ENCODE measurements at places on chromosomes 6 and 20.

DNA sequence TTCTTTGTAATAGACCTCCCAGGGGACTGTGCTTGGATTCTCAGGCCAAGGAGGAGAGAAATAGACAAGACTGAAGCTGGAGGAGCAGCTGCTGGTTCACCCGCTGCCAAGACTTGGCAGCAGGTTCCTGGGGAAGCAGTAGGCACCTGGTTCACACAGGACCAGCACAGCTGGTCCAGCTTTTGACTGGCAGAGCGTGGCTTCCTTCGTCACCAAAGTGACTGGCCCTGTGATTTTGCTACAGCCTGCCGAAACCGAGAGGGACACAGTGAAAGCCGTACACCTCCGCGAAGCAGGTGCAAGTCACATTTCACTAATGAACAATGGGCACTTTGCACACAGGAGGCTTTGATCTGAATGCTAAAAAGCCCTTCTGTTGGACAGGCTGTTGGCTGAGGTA lies 199.0 kb downstream of the RNF144B start:
- no peak for DNase-seq

DNA sequence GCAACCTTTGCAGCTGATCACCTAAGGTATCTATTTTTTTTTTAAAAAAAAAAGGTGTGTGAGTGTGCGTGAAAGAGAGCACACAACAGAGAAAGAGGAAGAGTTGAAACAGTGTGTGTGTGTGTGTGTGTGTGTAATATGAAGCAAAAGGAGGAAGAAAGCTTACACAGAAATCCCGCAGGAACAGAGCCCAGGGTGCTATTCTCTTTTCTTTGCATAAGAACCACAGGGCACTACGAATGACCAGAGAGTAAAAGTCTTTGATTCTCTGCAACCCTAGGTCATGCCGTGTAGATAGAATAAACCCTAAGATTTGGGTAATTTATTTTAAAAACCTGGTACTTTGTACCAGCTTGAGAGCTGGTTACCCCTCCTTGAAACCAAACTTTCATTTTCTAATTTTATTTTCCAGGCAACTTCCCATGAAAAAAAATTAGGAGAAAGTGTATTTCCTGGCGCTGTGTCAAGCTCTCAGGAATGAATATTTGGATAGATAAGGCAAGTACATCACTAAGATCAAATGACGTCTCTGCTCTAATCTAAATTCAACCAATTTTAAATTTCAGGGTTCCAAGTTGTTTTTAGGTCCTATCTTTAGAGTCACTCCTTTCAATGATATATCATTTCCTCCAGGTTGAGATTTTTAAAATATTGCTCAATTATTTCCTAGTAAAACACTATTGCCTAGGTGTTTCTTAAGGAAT lies 47.9 kb upstream of the ID4 start:
- DNase-seq, result no peak

DNA sequence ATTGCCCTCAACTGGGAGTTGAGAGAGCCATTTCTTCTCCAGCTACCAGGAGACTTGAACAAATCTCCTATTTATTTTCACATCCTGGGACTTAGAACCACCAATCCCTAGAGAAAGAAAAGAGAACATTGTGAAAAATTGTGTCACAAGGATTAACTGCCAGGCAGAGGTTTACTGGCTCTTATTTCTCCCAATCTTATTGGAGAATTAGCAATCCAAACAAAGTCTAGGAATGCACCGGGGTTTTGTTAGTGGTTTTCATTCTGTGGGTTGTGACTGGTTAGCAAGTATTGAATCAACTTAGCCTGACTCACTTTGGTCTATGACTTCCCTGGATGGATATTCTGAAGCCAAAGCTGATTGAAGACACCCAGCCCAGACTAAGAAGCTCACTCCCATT lies 21.2 kb upstream of the ENPP5 start:
- DNase-seq, result no peak

DNA sequence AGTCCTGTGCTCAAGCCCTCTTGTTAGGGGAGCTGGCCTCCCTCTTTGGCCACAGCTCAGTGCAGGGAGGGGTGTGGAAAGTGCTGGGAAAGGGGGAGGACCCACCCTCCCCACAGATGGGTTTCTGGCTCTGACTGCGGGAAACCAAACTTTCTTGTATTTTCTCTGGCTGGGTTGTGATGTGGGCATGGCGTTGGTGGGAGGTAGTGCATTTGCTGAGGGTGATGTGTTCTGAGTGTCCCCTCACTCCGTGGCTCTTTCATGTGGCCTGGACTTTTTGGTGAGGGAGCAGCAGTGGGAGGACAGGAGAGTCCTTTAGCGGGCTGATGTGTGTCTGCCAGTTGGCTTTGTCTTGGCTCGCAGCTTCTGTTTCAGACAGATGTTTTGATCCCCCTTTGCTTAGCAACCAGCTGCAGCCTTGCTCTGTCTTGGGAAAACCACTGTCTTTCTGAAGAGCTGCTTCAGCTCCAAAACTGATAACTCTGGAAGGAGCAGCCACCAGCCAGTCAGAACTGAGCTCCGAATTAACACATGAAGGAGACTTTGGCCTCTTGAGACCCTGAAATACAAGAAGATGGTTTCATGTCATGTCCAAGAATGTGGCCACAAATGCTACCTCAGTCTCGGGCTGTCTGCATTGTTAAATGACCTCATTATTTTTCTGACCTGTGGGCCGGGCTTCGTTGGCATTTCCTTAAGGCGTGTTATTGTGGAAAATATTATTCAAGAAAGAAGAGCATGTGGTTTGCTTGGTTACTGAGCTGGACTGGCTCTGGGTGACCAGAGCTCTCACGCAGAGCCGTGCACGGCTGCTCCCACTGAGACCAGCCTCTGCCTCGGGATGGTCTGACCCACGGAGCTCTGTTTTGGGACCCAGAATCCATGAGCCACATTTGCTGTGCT lies 21.5 kb downstream of the SYNJ2 start:
- no peak for DNase-seq

- no peak for DNase-seq
Measured at GRCh38 chr20:59404749-59405148, 104.3 kb downstream of the EDN3 start.

DNA sequence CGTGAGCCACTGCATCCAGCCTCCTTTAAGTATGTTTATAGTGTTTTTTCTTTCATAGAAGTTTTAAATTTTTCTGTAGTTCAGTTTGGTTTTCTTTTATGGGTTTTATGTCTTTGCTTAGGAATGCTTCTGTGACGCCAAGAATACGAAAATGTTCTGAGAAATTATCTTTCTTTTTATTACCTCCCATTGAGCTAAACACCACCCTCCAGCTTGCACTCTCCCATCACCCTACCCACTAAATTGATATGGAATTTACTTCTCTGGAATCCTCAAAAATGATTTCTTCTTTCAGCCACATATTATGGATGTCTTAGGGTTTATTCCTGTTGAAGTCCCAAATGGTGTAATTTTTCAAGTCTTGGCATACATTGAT lies 38.1 kb downstream of the JARID2 start:
- no peak for DNase-seq

DNA sequence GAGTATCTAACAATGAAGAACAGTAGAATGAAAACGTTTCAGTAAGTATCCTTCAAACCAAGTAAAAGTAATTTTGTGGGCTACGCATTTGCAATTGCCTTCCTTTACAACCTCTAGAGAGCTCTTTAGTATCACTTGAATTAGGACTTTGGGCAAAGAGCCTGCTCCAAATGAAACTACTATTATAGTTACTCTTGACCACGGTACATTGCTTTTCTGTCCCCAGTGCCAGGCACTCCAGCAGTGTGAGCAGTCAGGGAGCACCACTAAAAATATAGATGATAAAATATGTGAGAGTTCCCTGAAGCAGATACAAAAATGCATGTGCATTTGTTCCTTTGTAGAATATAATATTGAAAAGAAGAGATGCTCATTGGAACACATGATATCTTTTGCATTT lies 450.1 kb upstream of the MANEA start:
- DNase-seq, result no peak

- no peak for DNase-seq
Measured at GRCh38 chr20:36847710-36848040, 28.3 kb upstream of the TLDC2 start.

DNA sequence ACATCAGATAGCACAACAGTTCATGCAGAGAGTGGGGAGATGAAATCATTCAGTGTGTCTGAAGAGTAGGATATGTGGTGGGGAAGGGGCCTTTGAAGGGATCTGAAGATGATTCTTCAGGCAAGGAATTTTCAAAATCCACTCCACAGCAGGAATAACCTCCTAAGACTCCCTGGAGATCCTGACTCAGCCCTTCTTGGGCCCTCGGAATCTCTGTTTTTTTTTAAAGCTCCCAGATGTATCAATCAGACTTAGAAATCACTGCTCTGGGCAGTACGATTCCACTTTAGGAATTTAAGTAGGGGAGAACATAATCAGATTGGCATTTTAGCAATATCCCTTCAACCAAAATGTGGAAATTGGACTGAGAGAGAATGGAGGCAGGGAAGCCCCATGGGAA lies 55.5 kb downstream of the RIOK1 start:
- DNase-seq, result no peak

DNA sequence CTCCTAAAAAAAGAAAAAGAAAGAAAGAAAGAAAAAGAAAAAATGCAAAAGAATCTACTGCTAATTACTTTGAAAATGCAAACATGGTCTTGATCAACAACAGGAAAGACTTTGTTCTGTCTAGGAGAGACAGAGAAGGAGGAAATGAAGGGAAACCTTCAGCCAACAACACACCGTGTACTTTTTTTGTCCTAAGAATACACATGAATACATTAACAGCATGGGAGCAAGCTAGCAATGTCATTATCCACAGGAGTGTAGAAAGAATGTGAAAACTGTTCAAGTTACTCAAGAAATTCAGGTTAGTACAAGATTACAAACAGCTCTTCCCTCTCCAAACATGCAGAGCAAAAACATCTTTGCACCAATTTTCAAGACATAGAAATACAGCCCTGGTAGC lies 326.3 kb downstream of the UBE3D start:
- DNase-seq, result no peak

- DNase-seq, result no peak
Measured at GRCh38 chr20:1273366-1273765, 7.3 kb downstream of the SNPH start.

DNA sequence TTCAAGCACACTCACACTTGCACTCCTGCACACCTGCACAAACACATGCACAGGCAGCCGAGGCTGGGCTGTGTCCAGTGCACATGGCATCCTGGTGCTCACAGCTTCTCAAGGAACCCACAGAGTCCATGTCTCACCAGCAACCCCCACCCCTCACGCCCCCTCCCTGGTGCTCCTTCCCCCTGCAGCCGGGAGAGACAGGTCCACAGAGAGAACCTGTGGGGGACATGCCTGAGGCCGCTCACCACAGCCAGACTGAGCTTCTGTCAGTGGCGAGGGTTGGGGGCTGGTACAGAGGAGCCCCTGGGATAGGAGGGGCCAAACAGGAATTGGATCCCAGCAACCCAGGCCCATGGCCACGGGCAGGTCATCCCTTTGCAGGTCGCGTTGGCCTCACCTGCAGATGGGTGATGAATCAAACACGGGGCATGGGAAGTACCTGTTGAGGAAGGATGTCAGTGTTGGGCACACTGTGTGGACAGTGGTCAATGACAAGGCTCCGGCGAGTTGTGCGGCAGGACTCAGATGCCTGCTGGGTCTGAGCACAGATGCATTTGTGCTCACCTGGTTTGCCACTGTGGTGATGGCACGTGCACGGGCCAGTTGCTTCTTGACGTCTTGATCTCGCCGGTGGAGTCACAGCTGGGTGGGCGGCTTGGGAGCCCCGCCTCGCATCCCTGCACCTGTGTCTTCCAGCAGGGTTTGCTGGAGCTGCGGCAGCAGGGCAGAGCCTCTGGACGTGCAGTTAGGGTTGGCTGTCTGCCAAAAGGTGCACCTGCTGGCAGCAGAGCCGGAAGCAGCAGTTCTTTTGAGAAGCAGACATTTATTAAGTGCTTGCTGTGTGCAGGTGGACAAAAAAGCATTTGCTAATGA lies 113.0 kb downstream of the ERMARD start:
- no peak for DNase-seq

DNA sequence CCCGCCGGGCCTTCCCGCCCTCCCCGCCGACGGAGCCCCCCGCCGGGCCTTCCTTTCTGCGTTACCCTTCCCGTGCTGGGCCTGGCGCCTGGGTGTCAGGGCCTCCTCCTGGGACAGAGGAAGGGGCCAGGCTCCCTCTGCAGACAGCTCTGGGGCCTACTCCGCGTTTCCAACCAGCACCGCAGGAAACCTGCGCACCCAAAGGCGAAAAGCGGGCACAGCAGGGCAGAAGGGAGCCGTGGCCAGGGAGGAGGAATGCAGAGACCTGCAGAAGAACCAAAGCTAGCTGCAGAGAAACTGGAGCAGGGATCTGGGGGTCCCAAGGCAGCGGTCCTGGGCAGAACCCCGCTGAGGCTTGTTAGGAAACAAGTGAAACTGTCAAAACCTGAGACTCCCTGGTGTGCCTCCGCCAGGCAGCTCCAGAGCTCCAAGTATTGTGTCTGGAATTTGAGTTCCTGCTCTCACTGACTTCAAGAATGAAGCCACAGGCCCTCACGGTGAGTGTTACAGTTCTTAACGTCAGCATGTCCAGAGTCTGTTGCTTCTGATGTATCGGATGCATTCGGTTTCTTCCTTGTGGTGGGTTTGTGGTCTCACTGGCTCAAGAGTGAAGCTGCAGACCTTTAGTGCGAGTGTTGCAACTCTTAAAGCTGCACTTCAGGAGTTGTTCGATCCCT lies 33.3 kb downstream of the IRF4 start:
- no peak for DNase-seq

DNA sequence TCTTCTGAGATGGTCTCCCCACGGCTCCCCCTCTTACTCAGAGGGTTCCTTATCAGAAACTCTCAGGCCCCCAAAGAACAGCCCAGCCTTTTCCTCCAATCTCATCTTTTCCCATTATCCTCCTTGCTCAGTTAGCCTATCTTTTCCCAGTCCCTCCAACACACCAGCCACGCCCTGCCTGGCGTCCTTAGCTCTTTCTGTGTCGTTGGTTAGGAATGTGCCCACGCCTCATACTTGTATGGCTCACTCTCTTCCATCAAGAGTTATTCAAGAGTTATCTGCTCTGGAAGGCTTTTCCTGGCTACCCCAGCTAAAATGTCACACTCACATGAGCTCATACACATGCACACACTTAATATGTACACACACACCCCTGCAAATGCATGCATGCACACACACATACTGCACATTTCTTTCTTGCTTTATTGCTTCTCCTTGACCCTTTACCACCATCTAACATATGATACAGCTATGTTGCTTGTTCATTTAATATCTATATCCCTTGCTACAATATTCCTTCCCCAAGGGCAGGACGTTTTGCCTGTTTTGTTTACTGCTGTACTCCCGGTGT lies 37.6 kb downstream of the SLC2A10 start:
- DNase-seq, result no peak

- no peak for DNase-seq
Measured at GRCh38 chr6:158023597-158023939, 41.9 kb downstream of the SYNJ2 start.

GRCh38 chr6:79404677-79405076 lies 132.6 kb downstream of the LCA5 start:
- no peak for DNase-seq

All from stimulated activated CD4-positive, alpha-beta T cell treated with anti-CD3 and anti-CD28 coated beads, TNF-alpha, amount 100 ng/mL, for 1 hour (primary cell).